Sciatic nerve (tissue), 2 donors: ENCODE measurements at places on chromosomes 4 and X.

DNA sequence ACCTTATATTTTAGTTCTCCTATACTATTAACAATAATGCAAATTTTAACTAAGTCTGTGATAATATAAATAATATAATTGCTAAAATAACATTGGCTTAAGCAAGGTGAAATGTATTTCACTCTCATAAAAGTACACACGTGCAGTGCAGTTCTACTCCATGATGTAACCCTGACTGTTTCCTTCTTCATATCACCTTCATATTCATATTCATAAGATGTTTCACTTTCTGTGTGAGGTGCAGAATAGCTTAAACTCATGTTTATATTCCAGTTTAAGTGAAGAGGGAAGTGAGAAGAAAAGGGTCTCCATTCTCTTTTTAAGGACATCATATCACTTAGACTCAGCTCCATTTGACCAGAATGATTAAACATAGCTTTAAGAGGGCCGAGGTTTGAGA is 1810.0 kb upstream of the PCDH10 start:
- no peak for DNase-seq

- DNase-seq, result no peak
Observed at GRCh38 chr4:88613417-88613875, 21.2 kb downstream of the HERC3 start.

DNA sequence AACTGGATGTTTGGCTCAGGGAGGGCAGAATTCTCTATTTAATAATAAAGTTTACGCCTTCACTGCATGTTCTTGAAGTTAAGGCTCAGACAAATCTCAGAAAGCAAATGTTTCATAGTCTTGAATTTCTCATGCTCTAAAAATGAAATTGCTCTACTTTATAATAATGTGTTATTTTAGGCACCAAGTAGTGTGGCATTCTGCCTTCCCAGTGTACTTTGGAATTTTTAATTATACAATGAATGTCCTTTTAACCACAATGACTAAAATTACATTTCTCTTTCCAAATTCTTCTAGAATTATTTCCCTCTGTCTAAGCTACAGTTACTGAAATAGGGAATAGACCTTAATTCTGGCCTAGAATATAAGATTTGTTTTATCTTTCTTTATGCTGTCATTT is 97.9 kb upstream of the PDE5A start:
- no peak for DNase-seq

- no peak for DNase-seq
Observed at GRCh38 chr4:4837316-4837715, 22.1 kb upstream of the MSX1 start.

DNA sequence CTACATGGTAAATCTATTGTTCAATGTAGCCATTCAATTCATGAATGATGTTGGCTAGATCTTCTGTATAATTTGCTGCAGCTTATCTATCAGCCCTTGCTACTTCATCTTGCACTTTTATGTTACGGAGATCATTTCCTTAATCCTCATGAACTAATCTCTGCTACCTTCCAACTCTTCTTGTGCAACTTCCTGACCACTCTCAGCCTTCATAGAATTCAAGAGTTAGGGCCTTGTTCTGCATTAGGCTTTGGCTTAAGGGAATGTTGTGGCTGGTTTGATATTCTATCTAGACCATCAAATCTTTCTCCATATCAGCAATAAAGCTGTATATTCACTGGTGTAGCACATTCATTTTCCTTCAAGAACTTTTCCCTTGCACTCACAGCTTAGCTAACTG is 36.7 kb upstream of the MAP9 start:
- DNase-seq, result no peak

DNA sequence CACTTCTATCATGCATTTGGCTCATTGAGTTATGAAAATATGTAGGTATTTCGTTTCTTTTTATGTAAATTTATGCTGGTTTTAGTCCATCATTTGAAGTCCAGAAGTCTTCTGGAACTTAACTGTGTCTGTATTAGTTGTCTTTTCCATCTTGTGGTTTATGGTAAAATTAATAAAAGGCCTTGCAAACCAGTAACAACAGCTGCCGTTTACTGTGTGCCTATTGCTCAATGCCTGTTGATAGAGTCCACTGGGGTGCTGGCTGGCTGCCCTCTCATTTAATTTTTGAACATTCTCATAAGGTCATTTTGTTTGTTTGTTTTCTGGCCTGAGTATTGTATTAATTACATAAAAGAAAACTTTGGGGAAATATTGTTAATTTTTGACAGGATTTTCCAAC is 98.0 kb downstream of the NAA11 start:
- DNase-seq, result no peak

- DNase-seq, result peak; percentile 42
Observed at GRCh38 chrX:119880552-119881437, 9.2 kb downstream of the NDUFA1 start.

DNA sequence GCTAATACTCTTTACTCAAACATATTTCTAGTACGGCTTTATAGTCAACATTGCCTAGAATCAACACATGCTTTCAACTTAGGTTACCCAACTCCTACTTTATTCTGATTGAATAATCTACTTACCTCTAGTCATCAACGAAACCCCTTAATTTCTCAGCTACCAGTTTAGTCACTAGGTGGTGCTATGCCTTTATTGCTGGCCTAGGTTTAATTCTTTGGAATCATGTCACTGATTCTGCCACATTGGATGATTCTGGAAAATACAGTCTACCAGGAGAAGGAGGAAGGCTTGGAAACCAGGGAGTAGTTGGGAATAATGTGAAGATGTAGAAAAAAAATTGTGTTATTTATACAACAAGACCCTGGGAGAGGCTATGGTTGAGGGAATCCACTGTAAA is 167.7 kb downstream of the DCAF12L2 start:
- DNase-seq, result no peak

DNA sequence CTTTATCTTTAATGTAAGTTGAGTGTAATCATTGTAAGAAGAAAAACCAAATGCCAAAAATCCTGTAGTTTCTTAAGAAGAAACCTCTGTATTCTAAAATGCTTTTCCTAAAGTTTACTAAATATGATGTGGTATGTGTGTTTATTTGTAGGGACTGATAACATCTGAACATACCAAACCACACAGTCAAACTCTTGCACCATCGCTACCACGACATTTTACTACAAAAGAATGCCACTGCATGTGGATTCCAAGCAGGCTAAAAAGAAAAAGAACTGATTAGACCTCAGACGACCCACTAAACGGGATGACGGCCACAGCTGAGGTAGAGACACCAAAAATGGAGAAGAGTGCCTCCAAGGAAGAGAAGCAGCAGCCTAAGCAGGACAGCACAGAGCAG is 46.1 kb downstream of the LAS1L start:
- DNase-seq, result no peak

- DNase-seq, result no peak
Observed at GRCh38 chr4:21778702-21779101, 169.9 kb downstream of the KCNIP4 start.

DNA sequence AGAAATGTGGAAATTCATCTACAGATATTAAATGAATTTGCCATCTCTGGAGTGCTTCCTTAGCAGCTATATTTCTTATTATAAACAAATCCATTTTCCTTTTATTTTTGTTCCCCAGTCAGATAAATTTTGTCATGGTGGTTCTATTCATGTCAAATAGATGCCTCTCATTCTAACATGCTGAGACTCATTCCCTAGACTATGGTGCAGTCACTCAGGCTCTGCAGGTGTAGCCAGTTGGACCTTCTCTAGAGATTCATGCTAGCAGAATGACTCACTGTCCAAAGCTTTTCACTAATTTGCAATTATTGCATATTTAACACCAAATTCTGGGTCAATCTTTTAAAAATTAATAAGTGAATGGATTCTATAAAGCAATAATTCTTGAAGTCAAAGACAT is 1392.7 kb downstream of the PCDH7 start:
- DNase-seq, result no peak

DNA sequence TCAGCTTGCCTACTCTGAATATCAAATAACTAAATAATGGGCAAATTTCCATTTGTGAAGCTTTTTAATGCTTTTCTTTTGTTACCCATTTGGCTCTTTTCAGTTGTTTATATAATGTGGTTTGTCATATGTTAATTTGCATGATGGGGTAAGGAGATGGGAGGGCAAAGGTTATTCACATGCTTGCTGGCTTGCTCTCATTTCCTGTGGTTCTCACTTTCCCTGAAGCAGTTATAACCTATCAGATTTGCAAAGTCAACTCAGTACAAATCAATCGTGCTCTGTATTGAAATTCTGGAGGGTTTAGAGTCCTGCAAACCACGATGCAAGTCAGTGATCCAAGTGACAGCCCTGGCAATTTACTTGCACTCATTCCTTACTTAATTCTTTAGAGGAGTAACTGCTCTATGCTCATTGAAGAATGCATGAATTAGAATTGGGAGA is 711.2 kb downstream of the ADGRL3 start:
- no peak for DNase-seq

DNA sequence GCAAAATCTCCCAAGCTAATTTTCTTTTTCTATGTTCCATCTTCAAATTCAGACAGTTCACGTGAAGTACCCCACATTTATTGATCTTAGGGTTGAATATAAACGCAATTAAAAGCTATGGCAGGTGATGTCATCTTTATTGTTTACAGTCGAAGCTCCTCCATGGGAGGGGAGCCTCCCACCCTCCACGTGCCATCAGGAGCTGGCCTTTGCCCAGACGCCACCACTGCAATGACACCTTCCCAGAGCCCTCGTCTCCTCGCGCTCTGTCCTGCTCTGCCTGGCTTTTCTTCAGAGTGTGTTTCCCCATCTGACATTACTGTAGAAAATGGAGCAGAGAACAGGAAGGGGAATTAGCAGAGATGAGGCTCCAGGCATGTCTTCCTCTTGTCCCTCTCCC is 18.8 kb upstream of the CYP4V2 start:
- no peak for DNase-seq

GRCh38 chrX:8629871-8630270 is 102.1 kb downstream of the ANOS1 start:
- DNase-seq, result no peak

- DNase-seq, result no peak
Observed at GRCh38 chrX:118349188-118349587, 3.3 kb downstream of the WDR44 start.

DNA sequence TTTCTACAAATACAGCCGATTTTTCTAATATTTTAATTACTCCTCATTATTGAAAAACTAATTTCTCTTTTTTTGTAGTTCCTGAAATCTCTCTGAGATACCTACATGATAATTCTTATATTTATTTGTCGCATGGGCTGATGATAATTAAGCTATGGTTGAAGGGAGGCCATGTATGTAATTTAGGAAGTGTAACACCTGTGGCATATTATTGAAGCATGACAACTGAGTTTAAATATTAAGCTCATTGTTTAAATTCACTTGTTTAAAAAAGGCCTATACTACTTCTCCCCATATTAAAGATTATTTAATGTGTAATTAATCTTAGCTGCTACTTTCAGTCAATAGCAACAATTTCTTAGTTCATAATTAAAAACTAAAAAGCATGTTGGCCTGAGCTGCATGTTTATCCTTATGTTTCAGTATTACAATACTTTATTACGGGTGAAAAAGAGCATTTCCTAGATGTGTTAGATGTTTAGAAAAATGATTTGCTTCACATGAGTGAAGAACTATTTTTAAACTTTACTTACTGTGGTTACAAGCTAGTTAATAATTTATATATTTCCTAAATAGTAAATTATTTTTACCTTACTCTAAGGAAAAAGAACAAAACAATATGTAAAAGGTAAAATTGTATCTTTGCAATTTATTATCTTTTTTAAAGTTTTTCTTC is 122.4 kb downstream of the RAP1GDS1 start:
- no peak for DNase-seq

- DNase-seq, result no peak
Observed at GRCh38 chr4:17667653-17668201, 53.3 kb downstream of the MED28 start.

DNA sequence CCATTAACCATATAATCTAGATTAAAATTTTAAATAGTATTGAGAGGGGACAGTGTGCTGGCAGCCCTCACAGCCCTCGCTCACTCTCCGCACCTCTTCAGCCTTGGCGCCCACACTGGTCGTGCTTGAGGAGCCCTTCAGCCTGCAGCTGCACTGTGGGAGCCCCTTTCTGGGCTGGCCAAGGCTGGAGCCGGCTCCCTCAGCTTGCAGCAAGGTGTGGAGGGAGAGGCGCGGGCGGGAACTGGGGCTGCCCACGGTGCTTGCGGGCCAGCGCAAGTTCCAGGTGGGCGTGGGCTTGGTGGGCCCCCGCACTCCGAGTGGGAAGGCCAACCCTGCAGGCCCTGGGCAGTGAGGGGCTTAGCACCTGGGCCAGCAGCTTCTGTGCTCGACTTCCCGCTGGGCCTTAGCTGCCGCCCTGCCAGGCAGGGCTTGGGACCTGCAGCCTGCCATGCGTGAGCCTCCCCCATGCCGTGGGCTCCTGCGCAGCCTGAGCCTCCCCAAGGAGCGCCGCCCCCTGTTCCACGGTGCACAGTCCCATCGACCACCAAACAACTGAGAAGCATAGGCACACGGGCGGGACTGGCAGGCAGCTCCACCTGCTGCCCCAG is 32.8 kb upstream of the CFAP299 start:
- DNase-seq, result no peak

DNA sequence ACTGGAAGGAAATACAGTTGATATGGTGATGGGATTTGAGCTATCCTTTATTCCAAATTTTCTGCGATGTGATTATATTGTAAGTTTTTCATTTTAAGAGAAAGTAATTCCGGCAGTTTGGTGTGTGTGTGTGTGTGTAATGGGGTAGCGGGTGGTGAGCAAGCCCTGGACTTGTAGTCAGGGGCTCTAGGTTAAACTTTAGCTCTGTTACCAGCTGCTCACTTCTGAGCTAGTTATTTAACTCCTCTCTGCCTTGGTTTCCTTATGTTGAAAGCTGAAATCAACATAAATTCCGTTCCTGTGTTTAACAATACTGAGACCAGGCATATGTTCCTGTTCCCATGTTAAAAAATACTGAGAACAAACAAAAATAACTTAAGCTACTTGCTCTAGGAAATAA is 174.1 kb upstream of the CASK start:
- no peak for DNase-seq

DNA sequence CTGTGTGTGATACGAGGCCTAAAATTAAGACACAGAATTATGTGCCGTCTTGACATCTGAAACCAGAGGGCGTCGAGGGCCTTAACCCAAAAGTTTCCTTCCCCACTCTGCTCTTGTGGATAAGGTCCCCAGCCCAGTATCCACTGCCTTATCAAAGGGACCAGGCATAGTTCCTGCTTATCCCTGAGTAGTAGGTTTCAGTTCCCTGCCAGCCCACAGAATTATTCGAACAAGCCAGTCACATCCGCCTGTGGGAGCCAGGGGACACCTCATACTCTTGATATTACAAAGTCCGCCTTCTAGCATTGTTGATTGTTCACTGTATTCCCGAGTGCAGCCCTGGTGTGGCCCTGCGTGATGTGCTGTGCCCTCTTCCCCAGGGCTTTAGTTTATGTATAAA is 5.4 kb upstream of the MMRN1 start:
- no peak for DNase-seq

GRCh38 chr4:161555689-161556660 is 607.8 kb downstream of the FSTL5 start:
- no peak for DNase-seq
